ENCODE measurements at places on chromosomes 11 and 22.

- no peak for DNase-seq
These were observed 198.8 kb upstream of the KIRREL3 start for GRCh38 chr11:127199306-127199801.

DNA sequence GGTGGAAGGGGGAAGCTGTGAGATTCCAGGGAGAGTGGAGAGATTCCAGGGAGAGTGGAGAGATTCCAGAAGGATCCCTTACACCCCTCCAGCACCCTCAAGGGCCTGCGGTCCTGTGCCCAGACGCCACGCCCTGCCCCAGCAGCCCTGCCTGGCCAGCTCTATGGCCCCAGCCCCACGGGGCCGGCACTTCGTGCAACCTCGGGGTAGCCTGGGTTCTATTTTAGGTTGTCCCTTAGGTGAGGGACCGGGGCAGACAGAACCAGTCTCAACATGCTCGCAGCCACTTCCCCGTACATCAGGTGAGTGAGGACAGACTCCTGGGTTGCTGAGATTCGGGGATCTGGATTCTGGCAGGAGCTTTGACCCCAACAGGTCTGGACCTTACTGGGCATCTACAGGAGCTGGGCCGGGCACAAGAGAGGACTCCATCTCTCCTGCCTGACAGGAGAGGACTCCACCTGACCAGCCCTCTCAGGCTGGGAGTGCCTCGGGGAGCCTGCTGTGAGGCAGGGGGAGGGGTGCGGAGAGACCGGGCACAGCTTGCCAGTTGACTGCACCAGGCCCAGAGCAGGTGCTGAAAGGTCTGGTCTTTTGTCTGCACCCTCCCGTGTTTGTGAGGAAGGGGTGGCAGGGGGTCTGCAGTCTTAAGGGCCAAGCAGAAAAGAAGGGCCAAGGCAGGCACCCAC lies 8.5 kb upstream of the ADORA2A start:
- DNase-seq = no peak

GRCh38 chr11:46249938-46250744 lies 27.3 kb upstream of the CREB3L1 start:
- no peak for DNase-seq

DNA sequence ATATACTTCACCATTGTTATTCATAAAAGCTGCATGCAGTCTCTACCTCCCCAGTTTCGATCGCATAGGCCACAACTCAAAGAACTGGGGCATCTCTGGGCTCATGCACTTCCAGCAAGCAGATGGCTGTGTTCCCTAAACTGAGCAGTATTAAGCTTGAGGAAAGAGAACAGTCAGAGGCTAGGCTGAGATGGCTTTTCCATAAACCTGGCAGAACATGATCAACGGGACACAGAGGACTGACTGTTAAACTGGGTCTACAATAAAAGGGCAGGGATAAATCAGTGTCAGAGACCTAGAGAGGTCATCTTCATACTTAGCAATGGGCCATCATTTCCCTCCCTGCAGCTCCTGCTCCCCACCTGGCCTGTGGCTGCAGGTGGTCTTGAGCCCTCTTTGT lies 171.0 kb upstream of the NECTIN1 start:
- no peak for DNase-seq

- DNase-seq = no peak
These were observed 78.1 kb downstream of the GALNT18 start for GRCh38 chr11:11543656-11544055.

GRCh38 chr11:1750840-1751530 lies 590 bp upstream of the IFITM10 start:
- no peak for DNase-seq

- no peak for DNase-seq
These were observed 112.7 kb upstream of the SLC5A12 start for GRCh38 chr11:26834601-26835000.

GRCh38 chr22:45185718-45186514 lies 22.2 kb downstream of the NUP50 start:
- DNase-seq = no peak

DNA sequence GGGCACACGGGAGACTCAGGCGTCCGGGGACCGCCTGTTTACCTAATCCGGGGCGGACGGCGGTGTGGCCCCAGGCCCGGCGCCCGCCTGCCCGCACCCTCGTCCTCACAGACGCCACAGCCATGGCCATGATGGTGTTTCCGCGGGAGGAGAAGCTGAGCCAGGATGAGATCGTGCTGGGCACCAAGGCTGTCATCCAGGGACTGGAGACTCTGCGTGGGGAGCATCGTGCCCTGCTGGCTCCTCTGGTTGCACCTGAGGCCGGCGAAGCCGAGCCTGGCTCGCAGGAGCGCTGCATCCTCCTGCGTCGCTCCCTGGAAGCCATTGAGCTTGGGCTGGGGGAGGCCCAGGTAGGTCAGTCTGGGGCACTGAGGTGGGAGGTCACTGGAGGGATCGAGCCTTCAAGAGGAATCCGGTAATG lies 10.0 kb upstream of the RAB1B start:
- no peak for DNase-seq

DNA sequence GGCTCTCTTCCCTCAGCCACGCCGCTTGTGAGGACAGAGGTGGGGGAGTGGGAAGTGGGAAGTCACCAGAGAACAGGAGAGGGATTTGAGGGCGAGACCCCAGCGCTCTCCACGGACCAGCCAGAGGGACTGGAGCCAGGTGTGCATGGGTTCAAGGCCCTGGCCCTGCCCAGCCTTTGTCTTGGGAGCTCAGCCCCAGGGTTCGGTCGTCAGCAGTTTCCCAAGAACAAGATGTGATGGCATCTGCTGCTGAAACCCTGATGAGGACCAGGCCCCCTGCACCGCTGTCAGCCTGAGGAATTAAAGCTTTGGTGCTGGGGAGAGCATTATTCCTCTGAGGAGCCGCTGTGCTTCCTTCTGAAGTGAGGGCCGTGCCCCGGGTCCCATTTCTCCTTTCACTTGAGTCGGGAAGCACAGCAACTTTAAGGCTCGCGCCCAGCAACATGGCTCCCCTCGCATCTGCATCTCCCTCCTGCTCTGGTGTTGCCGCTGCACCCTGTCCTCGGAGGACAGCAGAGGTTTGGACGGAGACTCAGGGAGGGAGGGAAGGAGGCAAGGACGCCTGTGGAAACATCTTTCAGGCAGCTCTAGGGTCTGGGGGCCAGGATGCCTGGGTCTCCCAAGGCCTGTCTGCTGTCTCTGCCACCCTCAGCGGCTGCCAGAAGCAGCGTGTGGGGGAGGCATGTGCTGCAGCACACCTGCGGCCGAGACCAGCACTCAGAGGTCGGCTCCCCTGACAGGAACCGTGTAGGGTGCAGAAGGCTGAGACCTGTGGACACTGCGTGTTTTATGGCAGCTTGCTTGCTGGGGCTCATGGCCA lies 3.8 kb downstream of the IFITM5 start:
- no peak for DNase-seq

DNA sequence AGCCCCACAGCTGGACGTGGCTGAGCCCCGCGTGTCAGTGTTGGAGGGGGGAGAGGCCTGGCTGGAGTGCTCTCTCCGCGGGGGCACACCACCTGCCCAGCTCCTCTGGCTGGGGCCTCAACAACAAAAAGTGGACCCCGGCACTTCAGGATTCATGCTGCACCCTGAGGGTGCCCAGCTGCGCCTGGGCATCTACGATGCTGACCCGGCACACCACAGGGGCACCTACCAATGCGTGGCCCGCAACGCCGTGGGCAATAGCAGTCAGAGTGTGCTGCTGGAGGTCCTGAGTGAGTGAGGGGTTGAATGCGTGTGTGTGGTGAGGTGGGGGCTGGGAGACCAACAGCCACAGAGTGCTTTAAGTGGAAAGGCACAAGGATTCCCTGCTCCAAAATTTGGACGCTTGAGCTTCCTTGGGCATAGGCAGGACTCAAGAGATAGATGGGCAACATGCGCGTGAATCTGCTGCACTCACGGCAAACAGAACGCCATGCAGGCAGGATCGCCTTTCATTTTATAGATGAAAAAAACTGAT lies 7.6 kb downstream of the VSIG10L2 start:
- DNase-seq = no peak

GRCh38 chr11:5367448-5368074 lies 16.1 kb upstream of the OR51M1 start:
- peak; percentile 82 for DNase-seq

DNA sequence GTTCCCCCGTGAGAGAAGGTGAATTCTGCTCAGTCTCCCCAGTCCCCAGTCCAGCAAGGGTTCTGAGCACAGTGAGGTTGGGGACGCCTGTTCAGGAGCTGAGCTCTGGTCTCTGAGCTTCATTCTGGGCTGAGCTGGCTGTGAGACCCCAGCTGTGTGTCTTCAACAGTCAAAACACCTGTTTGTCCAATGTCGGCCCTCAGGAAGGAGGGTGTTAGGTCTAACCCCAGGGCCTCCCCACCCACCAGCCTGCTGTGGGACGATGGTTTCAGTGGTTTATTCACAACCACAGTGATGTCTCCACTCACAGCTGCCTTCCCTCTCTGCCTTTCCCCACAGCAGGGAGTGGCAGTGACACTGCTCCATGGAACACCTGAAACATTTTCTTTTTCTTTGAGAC lies 1282.9 kb downstream of the TBC1D22A start:
- no peak for DNase-seq

- DNase-seq = peak; percentile 45
These were observed 10.1 kb downstream of the COA4 start for GRCh38 chr11:73866586-73866996.

- peak; percentile 81 for DNase-seq
These were observed 11.4 kb downstream of the PRSS23 start for GRCh38 chr11:86811637-86812321.

GRCh38 chr11:76850815-76851214 lies 9.9 kb upstream of the ACER3 start:
- no peak for DNase-seq

GRCh38 chr11:29159552-29160465 lies 857.0 kb downstream of the KCNA4 start:
- DNase-seq = peak; percentile 69

DNA sequence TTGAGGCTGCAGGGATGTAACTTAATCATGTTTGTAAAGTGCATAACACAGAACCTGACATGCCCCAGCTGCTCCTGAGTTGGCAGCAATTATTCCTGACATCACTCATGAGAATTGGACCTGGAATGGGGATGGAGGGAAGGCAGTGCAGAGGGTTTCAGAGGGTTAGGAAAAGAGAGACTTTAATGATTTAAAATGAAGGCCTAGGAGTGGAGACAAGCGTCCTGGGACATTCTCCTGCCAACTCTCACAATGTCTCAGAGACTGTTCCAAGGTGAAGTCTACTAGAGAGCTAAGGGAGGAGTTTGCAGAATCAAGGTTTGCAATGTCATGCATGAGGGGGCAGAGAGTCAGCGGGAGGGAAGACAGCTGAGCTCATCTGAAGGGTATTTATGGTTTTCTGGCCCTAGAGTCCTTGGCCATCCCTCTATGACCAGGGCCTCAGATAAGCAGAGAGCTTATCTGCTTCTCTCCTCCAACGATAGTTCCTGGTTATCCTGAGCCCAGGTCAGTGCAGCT lies 36.9 kb downstream of the GGTLC2 start:
- DNase-seq = peak; percentile 65

- no peak for DNase-seq
These were observed 525 bp downstream of the SLC22A12 start for GRCh38 chr11:64591257-64592233.

GRCh38 chr11:32033067-32033466 lies 57.8 kb upstream of the RCN1 start:
- DNase-seq = peak; percentile 19

- DNase-seq = no peak
These were observed 52.2 kb downstream of the C22orf42 start for GRCh38 chr22:32106930-32107329.

GRCh38 chr11:44191322-44192016 lies 96.0 kb downstream of the EXT2 start:
- no peak for DNase-seq

DNA sequence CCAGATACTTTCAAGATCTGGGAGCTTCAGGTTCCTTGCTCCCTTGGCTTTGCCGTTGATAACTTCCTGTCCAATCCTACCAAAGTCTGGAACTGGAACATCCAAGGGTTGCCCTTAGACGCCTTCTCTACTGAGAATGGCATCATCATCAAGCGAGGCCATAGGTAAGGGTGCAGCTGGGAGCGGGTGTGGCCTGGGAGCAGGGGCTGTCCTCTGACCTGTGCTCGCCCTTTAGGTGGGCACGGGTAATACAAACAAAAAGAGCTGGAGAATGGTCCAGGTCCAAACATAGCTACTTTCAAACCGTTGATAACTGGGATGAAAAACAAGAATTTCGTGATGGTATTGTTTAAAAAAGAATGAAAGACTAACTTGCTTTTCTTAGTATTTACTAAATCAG lies 25.0 kb downstream of the CASP12 start:
- DNase-seq = no peak

DNA sequence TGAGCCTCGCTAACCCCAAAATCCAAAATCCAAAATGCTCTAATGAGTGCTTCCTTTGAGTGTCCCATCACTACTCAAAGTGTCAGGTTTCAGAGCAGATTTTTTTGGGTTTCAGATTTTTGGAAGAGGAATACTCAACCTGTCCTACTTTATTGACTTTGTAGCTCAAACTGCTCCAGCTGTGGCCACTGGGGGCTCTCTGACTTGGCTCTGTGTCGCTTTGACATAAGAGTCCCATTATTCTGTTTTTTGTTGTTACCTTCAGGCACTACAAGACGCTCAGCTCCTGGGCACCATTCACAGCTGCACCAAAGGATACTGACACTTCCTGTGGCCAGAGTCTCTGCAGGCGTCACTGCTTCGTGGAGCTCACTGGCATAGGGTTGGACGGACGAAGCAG lies 41.1 kb downstream of the PHF21B start:
- DNase-seq = no peak

DNA sequence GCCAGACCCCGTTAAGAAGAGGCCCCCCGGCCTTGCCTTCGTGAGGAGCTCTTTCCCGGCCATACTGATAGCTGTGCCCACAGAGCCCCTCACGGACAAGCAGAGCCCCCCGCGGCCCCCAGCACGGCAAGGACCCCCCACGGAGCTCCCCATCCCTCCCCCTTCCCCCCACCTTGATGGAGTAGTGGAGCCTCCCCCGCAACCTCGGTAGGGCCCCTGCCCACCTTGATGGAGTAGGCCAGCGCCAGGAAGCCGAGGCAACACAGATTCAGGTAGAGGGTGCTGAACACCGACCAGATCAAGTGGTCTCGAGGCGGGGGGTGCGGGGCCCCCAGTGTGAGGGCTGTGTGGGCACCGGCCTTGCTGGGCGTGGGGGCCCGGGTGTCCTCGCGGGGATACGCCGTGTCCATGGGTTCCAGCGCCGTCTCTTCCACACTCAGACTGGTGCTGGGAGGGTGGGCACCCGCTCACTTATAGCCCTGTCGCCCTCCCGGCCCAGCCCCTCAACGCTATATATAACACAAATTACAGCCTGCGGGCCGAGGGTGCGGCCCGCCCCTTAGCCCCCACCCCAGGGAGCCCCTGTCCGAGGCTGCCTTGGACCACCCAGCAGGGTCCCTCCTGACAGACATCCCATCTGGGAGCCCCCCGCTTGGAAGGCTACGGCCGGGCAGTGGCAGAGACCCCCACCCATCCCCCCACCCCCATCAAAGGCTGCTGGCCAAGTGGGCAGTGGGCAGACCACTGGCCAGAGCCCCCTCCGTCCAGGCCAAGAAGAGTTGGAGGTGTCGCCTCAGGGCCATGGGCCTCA lies at the start of gene IFITM5:
TSS of gene IFITM5 (minus strand) at position 446 of the 811 bp plus-strand sequence. CDS start at position 410, 36 bp downstream.
- no peak for DNase-seq

- DNase-seq = no peak
These were observed 615 bp downstream of the ANO5 start for GRCh38 chr11:22193348-22194051.

GRCh38 chr22:38114484-38115398 lies 4.3 kb upstream of the BAIAP2L2 start:
- peak; percentile 50 for DNase-seq

Data from NCI-H226 (cell line).